Hematopoietic multipotent progenitor cell (in vitro differentiated cells): ENCODE measurements at places on chromosomes 4 and X.

GRCh38 chr4:26719954-26720552 is 136.2 kb downstream of the TBC1D19 start:
- no peak for DNase-seq

DNA sequence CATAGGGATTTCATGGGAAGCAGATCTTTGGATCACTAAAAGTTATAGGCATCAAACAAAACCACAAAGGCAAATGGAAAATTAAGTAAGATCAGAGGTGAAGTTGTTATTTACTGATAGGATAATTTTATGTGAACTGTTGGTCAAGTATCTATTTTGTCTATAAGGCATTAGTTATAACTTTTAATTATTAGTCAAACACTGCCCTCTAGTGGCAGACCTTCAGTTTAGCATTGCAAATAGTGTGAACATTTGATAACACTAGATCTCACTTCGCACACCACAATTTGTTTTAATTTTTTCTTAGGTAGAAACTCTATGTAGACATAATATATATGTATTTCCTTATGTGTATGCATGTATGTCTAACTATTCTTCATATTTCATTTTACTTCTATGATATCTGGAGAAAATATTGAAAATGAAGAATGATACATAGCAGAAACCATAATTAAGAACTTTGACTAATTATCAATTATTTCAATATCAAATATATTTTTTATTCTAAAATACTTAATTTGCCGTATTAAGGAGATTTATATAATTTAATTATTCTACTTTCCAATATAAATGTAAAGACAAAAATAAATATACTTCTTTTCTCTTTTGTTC is 214.5 kb upstream of the TACR3 start:
- DNase-seq, result no peak

GRCh38 chr4:57426779-57427395 is 316.7 kb upstream of the IGFBP7 start:
- DNase-seq, result peak; percentile 52

DNA sequence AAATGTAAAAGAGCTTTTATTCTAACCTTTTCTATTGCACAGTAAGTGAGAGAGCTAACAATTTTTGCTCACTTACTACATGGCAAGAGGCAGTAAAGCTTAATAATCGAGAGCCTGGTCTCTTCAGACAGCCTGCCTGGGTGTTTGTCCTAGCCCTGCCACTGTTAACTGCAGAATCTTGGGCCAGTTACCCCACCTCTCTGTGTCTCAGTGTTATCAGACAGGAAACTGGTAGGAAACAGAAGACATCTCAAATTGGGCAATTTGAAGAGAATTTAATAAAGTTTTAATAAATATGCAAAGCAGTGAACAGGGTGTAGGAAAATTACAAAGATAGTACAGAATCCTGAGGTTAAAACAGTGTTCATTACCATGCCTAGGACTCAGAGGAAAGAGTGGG is 13.4 kb downstream of the STAP1 start:
- DNase-seq, result peak; percentile 41

- no peak for DNase-seq
These were observed 169.6 kb upstream of the GATB start for GRCh38 chr4:151930372-151930771.

GRCh38 chr4:83758285-83758684 is 222.4 kb downstream of the GPAT3 start:
- DNase-seq, result no peak

- DNase-seq, result no peak
These were observed 47.6 kb downstream of the HOPX start for GRCh38 chr4:56633486-56633885.

DNA sequence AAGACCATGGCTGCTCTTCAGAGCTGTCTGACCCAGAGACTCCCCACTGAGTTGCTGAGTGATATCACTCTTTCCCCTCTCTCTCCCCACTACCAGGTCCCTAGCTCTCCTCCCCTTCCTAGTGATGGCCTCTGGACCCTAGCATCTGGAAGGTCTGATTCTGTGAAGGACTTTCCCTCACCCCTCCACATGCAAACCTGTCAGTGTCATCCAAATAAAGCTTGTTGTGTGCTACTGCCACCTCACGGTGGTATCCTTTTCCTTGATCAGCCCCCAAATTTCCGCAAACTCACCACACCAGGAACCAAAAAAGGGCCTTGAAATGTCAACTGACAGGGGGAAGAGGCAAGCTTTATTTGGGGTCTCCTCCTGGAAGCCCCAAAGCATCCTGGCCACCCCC is 500.2 kb downstream of the IDS start:
- no peak for DNase-seq

- no peak for DNase-seq
These were observed 103.9 kb upstream of the RAB40AL start for GRCh38 chrX:102833136-102833535.

GRCh38 chr4:184288451-184289178 is 70.9 kb upstream of the ENPP6 start:
- no peak for DNase-seq

DNA sequence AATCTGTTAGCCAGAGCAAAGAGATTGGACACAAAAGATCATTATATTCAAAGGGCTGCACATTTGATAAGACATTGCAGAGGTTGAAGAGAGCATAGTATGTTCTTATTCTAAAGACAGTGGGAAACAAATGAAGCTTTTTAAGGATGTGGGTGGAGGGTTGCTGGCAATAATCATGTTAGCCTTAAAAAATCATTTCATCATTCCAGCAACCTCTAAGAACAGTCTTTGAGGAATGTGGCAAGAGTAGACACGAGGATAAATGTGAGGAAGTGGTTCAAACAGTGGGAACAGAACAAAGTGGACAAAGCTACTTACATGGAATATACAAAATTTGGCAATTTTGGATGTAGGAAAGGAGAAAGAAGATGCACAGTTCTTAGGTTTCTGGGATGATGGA is 167.3 kb upstream of the SPRY1 start:
- no peak for DNase-seq

DNA sequence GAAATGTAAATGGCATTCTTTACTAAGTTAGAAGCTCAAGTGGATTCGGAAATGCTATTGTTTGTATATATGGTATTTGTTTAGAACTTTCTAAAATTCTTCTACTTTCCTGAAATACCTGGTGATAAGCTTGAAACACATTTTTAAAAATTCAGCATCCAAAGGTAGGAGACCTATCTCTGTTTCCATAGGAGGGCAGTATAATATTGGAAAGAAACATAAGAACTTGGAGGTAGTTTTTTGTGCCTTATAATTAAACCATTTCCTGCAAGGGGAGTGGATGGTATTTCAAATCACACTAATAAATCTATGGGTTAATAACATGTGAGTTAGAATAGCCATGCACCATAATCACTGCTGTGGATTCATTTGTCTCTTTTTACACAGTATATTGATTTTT is 217.4 kb upstream of the AADAT start:
- DNase-seq, result no peak

GRCh38 chr4:83516042-83516772 is 19.7 kb upstream of the GPAT3 start:
- no peak for DNase-seq

- DNase-seq, result no peak
These were observed 8.0 kb downstream of the NR0B1 start for GRCh38 chrX:30301208-30301607.

DNA sequence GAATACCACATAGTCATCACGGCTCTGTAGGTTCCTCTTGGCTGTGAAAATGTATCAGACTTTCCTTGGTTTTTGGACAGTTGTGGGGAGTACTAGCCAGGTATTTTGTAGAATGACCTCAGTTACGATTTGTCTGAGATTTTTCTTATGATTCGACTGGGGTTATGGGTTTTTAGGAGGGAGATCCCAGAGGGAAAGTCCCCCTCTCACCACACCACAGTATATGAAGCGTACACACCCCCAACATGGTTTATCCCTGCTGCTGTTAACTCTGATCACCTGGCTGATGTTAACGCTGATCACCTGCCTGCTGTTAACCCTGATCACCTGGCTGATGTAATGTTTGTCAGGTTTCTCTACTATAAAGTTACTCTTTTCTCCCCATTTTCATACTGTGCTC is 72.6 kb downstream of the ANAPC4 start:
- no peak for DNase-seq

DNA sequence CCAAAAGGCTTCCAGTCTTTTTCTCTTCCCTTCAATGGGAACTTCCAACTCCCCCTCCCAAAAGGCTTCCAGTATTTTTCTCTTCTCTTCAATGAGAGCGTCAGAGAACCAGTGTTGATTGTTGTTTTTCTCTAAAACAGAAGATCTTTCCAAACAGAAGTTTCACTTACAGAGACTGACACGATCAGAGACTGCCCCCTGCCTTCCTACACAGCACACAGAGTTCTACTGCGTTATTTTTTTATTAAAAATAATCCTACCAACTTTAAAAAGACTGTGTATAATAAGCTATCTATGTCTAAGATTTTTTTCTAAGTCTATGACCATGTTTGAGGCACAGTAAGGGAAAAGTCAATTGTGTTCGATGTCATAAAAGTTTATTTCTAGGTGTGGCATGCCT is 3.5 kb upstream of the HTR2C start:
- no peak for DNase-seq

GRCh38 chr4:135236048-135236447 is 1034.5 kb upstream of the PABPC4L start:
- no peak for DNase-seq

DNA sequence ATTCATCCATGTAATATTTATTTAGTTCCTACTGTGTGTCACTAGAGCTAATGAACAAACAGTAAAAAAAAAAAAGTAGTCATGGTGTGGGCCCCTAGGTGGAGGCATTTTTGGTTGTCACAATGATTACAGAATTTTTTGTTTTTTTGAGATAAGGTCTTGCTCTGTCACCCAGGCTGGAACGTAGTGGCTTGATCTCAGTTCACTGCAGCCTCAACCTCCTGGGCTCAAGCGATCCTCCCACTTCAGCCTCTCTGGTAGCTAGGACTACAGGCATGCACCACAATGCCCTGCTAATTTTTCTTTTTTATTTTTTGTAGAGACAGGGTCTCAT is 22.0 kb downstream of the DNAAF6 start:
- DNase-seq, result no peak

DNA sequence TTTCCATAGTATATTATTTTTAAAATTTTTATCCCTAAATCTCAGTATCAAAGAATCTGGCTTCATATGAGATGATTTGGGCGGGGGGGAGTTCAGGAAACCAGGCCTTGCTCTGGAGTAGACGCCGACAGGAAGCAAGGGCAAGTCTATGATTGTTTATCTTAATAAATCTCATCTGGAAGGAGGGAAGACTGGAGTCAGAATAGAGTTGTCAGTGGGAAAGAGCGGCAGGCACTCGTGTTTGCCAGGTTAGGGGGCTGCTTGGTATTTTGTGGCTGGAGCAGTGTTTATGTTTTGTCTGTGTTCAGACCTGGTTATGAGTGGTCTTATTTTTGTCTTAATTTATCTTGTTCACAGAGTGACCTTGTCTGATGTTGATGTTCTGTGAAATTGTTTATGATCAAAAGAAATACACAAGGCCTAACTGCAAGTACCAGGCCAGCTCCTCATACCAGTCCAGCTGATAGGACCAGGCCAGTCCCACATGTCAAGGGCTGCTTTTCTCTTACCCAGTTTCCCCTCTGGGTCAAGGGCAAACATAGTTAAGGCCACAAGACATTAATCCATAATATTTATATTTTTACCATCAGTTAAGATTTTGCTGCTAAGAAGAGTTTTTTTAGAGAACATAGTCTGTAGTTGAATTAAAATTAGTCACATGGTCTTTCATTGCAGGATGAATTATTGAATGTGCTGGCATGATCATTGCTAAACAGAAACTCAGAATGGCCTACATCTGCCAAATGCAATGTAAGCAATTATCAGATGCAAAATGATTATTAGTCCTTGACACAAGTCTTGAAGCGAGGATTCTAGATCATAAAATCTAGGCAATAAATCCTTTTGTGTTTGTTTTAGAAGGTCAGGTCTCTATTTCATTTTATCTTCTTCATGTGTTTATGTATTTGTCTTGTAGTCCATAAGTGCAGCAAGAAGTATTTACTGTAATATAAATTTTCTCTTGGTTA is 176.5 kb downstream of the GASK1B start:
- DNase-seq, result no peak

DNA sequence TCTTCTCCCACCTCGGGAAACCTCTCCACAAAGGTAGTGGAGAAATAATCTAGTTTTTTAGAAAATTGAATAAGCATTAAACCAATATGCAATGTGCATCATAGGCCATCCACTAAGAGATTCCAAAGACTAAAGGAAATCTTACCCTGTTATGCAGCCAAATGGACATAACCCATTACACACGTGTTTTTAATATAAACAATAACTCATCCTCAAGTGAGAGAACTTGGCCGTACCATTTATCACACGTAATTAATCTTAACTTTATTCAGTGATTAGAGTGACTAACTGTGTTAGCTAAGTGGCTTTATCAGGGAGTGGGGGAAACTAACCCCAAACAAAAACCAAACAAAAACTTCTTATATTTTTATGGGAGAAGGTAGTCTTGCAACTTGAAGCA is 57.8 kb downstream of the AFM start:
- no peak for DNase-seq

- no peak for DNase-seq
These were observed 386.0 kb downstream of the TLL1 start for GRCh38 chr4:166259081-166259480.

- DNase-seq, result no peak
These were observed 36.4 kb upstream of the FREM3 start for GRCh38 chr4:143736861-143737260.

- DNase-seq, result no peak
These were observed 216.1 kb upstream of the TLL1 start for GRCh38 chr4:165656829-165657490.

GRCh38 chrX:110060317-110060716 is 57.4 kb downstream of the TMEM164 start:
- DNase-seq, result no peak

GRCh38 chrX:155662282-155662681 is 49.5 kb upstream of the TMLHE start:
- DNase-seq, result no peak

GRCh38 chrX:10685923-10686595 is 65.7 kb upstream of the MID1 start:
- no peak for DNase-seq

- DNase-seq, result no peak
These were observed 502.5 kb downstream of the TECRL start for GRCh38 chr4:63906660-63907183.
